Naive thymus-derived CD4-positive, alpha-beta T cell (primary cell): ENCODE measurements at places on chromosomes 1 and 21. TPM values are rescaled to one million over a fixed set of nuclear protein-coding genes. Genes with fewer than 3 reads are reported as not detected.

DAB1 gene
- total RNA-seq: 0.48 TPM

TMEM51 gene
- 0.16 TPM for total RNA-seq

PRKAA2 gene
- total RNA-seq: not detected

KRTAP10-3 gene
- total RNA-seq: not detected

KRTAP19-1 gene
- not detected in 2 replicates for total RNA-seq

CCDC185 gene
- total RNA-seq: not detected

DIO1 gene
- total RNA-seq: not detected

NOS1AP gene
- 0.15 TPM for total RNA-seq

GPR37L1 gene
- not detected for total RNA-seq

PEX19 gene
- 43.8 TPM for total RNA-seq

ERICH3 gene
- total RNA-seq: not detected

CFAP74 gene
- total RNA-seq: not detected

NOTCH2 gene
- total RNA-seq: 63.7 TPM

GRIK3 gene
- not detected for total RNA-seq

KCNK2 gene
- not detected in 2 replicates for total RNA-seq

LEMD1 gene
- total RNA-seq: 0.97 and 1.1 TPM in 2 replicates

LCE3D gene
- total RNA-seq: not detected

PADI2 gene
- total RNA-seq: 11.2 TPM

CRNN gene
- total RNA-seq: not detected

ALG14 gene
- 2.2 TPM for total RNA-seq

GRIK1 gene
- total RNA-seq: not detected

PLA2G4A gene
- 0.13 TPM for total RNA-seq

HORMAD1 gene
- total RNA-seq: 0.39 and 0.41 TPM in 2 replicates

ALX3 gene
- total RNA-seq: not detected

RBM11 gene
- total RNA-seq: 19.3 TPM

NR0B2 gene
- total RNA-seq: not detected

DNAI4 gene
- 10.7 TPM for total RNA-seq

ADORA1 gene
- total RNA-seq: 0.44 TPM

SLC16A4 gene
- total RNA-seq: 0.32 TPM

LINGO4 gene
- total RNA-seq: not detected

CLCNKB gene
- not detected for total RNA-seq

SLC35A3 gene
- 19.5 and 21.1 TPM in 2 replicates for total RNA-seq

FNBP1L gene
- 2.6 TPM for total RNA-seq

CD48 gene
- total RNA-seq: 358 TPM

LCE1B gene
- not detected for total RNA-seq

CACHD1 gene
- total RNA-seq: 9.0 TPM

SRGAP2B gene
- total RNA-seq: 37.3 TPM

OR14K1 gene
- not detected for total RNA-seq

KRTAP12-2 gene
- not detected for total RNA-seq

S100A8 gene
- 2.6 TPM for total RNA-seq

NBPF6 gene
- not detected for total RNA-seq

CD1D gene
- 13.2 TPM for total RNA-seq

RCSD1 gene
- 101 TPM for total RNA-seq

FAM89A gene
- total RNA-seq: 4.5 TPM
